ENCODE measurements at places on chromosomes 1 and 21.

DNA sequence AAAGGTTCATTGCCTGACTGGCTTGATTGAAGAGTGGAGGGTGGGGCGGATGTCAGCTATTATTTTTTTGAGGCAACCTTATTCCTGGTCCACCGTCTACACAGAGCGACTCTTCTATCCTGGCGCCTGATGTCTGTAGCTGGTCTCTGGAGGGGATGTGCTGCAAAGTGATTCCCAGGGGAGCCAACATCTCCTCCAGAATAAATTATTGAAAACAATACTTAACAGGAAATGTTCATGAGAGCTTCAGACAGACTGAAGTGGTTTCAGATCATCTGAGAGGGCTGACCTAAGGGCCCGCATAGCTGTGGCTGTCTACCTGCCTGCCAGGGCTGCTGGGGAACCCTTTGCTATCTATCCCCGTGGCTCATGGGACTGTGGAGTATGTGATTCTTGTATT, 66.7 kb downstream of the TEX35 start:
- DNase-seq = no peak

GRCh38 chr1:151846062-151846568, 6.5 kb upstream of the C2CD4D start:
- no peak for DNase-seq

- DNase-seq = no peak
These were observed 865.1 kb upstream of the ADAMTS5 start for GRCh38 chr21:27831816-27832569.

GRCh38 chr1:145695821-145696629, 11.1 kb downstream of the PDZK1 start:
- DNase-seq = no peak

DNA sequence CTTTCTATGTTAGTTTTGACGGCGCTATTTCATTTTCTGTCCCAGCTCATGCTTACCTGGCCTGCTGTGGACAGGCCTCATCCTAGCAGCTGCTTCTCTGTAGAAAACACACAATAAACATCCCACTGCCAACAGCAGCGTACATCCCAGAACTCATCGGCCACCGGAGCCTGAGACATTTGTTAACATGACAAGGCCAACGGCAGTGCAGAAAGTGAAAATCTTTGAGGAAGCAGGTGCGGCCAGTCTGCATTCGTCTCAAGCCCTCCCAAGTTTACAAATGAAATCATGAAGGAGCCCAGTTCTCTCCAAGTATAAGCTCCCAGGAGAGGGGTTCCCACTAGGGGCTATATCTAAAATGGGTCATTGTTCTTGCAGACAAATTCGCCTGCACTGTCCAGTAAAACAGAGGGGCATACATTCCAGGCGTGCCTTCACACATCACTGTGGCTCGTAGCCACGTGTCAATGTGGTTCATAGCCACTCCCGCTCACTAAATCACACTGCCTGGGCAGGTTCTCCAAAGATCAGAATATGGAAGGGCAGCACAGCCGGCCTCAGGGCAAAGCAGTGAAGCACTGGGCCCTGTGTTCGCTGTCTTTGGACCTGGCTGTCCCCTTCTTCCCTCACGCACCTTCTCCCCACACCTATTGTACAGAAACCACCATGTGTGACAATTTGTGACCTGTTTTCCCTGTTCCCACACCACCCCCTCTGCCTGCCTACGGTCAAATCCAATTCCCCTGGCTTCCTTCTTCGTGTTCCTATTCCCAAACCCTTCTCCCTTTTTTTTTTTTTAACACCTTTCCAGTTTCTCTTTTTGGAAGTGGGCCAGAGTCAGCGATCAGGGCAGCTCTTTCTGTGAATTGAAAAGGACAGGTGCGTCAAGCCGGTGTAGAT, 27.0 kb upstream of the ABCG1 start:
- no peak for DNase-seq

DNA sequence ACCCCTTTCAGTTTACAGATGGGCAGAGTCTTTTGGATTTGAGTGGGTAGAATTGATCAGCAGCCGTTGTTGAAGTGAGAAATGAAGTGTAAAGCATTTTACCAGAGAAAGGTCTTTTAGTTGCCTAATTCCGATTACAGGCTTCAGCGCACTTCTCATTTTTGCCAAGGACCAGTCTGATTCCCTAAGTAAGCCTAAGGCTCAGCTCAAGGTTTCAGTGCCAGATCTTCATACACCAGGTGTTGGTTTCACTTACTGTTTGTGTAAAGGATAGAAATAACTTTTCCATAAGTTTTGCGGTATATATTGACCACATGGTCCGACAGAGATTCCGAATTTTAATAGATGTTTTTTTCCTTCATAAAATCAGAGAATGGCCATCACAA, 83.9 kb upstream of the BMP8A start:
- no peak for DNase-seq

DNA sequence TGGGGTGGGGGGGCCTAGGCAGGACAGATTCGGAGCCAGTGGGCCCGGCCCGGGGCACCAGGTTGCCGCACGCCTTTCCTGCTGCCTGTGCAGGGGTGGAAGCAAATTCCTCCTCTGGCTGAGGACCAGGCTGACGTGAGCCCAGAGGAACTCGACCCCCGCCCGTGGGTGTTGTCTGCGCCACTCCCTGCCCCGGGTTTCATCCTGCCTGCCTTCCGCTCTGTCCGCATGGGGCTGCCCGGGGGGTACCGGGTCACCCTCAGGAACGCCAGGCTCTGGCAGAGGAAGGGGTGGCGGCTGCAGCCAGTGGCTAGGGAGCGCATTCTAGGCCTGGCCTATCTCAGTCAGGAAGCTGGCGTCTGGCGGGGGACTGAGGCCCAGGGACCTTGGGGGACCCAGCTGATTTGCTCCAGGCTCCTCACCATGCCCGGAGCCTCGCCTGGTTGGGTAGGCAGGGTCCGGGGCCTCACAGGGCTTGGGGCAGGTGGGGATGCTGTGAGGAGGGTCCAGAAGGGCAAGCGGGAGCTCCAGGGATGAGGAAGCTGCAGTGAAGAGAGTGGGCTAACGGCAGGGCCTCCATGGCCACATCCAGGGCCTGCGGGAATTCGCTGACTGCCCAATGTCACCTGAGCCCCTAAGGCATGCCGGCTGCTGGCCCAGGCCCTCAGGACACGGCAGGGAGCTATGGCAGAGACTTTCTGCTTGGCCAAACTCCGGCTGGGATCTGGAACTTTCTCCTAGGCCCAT, 2.4 kb upstream of the IBA57 start:
- no peak for DNase-seq

DNA sequence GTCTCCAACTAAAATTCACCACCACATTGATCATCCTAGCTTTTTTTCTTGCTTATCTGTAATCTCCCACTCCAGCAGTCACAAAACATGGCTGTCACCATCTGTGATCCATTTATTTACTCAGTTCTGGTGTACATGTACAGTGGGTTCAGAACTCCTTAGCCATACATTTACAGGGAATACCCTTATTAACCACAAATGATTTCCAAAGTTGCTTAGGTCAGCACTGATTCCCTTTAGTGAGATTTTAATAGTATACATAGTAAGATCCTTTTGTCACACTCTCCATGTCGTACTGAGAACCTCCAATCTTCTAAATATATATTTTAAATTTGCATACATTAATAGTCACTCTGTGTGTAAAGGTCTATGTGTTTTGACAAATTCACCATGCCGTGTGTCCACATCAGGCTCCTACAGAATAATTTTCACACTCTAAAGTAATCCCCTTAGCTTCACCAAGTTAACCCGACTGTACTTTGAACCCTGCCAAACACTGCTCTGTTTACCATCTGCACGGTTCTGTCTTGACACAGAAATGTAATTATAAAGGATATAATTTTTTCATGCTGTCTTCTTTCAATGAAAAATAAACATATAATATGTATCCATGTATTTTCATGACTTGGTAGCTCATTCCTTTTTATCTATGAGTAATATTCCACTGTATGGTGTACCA, 473.6 kb upstream of the ZP4 start:
- DNase-seq = no peak

DNA sequence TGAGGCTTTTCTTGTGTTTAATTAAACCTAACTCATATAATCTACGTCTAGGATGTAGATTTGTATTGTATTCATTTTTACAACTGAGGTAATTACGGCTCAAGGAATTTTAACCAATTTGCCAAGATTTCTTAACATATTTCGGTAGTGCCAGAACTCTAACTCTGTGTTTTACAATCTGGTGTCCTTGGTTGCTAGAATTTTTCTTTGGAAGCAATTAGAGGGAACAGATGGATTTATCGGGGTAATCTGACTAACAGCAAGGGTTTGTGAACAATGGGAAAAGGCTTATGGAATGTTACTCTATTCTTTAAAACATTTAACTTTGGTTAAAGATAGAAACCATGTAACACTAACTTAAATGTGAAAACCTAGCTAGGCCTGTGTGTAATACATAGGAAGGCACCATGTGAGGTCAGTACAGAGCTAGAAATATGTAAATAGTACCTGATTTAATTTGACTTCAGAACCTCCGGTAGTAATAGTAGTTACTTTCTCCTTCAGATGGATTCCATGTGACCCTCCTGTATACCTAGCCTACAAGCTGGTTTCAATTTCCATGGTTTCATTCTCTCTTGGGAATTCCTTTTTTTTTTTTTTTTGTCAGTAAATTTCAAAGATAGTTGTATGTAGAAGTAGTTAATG, 1.2 kb downstream of the MTF2 start:
- DNase-seq = peak; percentile 30

GRCh38 chr1:239308701-239309333, 77.6 kb upstream of the CHRM3 start:
- DNase-seq = no peak

- DNase-seq = no peak
These were observed 34.4 kb upstream of the ZNF648 start for GRCh38 chr1:182095946-182096345.

DNA sequence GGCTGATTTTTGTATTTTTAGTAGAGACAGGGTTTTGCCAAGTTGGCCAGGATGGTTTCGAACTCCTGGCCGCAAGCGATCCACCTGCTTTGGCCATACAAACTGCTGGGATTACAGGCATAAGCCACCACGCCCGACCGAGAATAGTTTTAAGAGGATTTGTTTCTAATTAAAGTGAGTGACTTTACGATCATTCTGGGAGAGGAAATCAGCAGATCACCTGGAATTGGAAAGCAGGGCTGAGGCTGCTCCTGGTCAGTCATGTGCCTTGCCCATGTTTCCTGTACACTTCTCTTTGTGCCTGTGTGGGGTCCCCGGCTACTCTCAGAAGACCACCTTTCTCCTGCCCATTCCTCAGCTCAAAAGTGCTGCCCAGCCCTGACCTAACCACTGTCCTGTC, 33.9 kb downstream of the ZBTB8B start:
- DNase-seq = no peak
